Psoas muscle (tissue), 8 donors: ENCODE measurements at places on chromosomes 16 and 17. TPM values are rescaled to one million over a fixed set of nuclear protein-coding genes. Genes with fewer than 3 reads are reported as not detected.
A peak's percentile ranks its signal among the peaks of the same experiment; 100 is the strongest.

The KRTAP16-1 gene
- not detected for total RNA-seq

DNA sequence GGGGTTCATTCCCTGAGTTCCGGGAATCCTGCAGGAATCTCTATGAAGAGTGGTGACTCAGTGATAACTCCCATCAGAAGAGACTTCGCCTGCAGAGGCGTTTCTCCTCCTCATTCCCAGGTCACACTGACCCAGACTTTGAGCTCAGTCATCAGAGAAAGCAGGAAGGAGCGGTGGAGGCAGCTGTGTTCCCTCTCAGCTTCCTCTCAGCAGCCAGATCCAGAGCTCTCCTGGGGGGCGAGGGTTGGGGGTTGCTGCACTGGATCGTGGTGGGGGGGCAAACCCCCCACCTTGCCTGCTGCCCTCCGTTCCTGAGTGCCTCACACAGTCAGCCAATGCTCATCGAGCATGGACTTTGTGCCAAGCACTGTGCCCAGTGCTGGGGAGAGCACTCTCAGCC lies 271.2 kb downstream of the CBLN1 start:
- no peaks in the 10 kb centered on the region for H3K4me1 ChIP-seq
- H3K27ac ChIP-seq, result no peak overlapping the region
- no peak for DNase-seq
- H3K4me3 ChIP-seq, result no peak overlapping the region

DNA sequence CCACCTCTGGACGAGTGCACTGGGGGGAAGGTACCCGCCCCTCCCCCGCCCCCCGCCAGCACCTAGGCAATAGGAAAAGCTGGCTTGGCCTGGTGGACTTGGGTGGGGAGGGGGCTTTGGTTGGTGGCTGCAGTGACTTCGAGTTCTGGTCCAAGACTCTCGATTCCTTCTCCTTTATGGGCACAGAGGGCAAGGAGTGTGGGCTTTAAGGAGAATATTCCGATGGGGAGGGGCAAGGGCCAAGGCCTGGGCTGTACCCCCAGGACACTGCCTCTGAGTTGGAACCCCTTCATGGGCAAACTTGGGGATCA lies 409 bp downstream of the ACSF2 start:
- peak overlapping the region; percentile 83 for H3K27ac ChIP-seq
- H3K36me3 ChIP-seq, result no peaks in the 10 kb centered on the region
- H3K4me3 ChIP-seq, result peak overlapping the region; percentile 86
- H3K27me3 ChIP-seq, result no peaks in the 10 kb centered on the region

DNA sequence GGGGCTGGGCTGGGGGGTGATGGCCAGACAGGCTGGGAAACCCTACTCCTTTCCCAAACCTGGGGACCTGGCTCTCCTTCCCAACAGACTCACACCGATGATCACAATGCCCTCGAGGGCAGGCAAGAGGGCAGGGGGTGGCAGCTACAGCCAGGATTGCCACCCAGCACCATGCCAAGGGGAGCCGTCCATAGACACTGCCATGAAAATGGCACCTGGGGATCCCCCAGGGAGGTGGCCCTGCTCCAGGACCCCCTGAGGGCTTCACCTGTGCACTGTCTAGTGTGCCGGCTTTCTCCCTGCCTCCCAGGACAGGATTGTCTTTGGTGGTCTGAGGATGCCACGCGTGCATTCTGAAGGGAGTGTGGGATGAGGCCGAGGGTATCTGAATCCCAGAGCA lies 24.6 kb downstream of the RPH3AL start:
- peaks cover 13% of the 10 kb centered on the region for H3K36me3 ChIP-seq
- DNase-seq, result peak; percentile 20
- H3K27me3 ChIP-seq, result peaks cover 3% of the 10 kb centered on the region
- no peak overlapping the region for H3K27ac ChIP-seq
- H3K4me1 ChIP-seq, result no peaks in the 10 kb centered on the region

DNA sequence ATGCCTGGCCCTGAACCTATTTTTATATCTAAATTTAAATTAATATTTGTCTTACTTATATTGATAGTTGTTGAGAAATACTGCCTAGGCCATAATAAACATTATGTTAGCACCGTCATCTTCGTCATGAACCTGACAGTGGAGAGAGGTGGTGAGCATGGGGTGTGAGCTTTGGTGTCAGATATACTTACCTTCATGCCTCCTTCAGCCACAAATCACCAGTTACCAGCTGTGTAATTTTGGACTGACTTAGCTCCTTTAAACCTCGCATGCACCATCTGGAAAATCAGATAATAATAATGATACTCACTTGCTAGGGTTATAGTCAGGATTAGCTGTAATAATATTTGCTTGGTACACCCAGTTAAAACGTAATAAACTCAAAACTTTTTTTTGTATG lies 35.0 kb downstream of the SNX29 start:
- H3K27ac ChIP-seq, result peak overlapping the region; percentile 36
- peaks cover 16% of the 10 kb centered on the region for H3K4me1 ChIP-seq
- no peak for DNase-seq
- no peak overlapping the region for H3K4me3 ChIP-seq

GRCh38 chr16:71467810-71468209 lies 5.8 kb upstream of the ZNF23 start:
- H3K4me1 ChIP-seq, result no peaks in the 10 kb centered on the region
- no peak overlapping the region for H3K27ac ChIP-seq
- no peaks in the 10 kb centered on the region for H3K27me3 ChIP-seq
- peaks cover 29% of the 10 kb centered on the region for H3K36me3 ChIP-seq
- no peak overlapping the region for H3K4me3 ChIP-seq

DNA sequence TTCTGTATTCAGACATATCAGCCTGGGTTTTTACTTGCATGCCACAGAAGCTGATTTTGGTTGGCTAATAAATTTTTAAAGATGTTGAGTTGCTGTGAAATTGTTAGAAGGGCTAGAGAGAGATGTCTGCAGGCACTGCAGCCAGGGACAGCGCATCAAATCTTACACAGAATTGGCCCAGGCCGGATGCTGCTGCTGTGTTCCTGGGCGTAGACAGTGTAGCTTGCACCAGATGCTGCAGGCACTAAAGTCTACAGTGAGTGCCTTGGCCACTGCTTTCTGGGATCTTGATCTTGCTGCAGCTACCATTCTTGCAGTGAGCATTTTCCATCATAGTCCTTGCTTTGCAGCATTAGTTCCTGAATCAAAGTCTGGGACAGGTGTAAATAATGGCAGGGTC lies 169.9 kb downstream of the SPECC1 start:
- no peaks in the 10 kb centered on the region for H3K36me3 ChIP-seq
- H3K4me3 ChIP-seq, result no peak overlapping the region
- no peak overlapping the region for H3K27ac ChIP-seq
- H3K27me3 ChIP-seq, result no peaks in the 10 kb centered on the region

The CFAP52 gene
- total RNA-seq, result not detected

The TNFRSF13B gene
- not detected for total RNA-seq

The CCDC200 gene
- total RNA-seq, result not detected

DNA sequence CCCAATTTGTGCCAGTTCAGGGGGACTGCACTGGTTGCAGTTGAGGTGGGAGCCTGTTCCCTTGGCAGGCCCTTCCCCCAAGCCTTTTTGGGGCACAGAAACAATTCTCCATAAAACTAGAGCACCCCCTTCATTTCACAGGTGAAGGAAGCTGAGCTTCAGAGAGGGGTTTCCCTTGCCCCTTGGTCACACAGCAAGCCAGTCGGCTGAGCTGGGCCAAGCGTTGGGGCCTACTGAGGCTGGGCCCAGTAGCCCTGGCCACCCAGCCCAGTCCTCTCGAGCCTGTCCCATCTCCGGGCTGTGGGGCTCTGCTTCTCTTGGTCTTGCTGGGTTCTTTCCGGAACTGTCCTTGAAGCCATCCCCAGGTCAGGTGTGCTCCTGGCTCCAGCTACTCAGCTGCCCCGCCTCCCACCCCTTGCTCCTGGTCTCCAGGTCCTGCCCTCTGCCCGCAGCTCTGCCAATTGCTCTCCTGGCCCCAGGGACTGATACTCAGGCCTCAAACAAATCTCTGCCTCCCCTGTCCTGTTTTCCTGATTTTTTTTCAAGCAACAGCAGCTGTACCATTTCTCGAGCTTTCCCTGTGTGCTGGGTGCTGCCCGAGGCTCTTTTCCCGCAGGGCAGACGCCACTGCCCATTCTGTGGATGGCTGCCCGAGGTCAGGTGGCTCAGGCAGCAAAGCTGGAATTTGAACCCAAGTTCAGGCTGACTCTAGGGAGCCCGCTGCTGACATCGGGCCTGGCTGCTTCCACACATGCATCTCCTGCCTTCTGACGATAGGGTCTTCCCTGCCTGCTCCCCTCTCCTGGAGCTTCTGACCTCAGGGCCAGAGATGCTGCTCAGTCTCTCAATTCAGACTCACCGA lies 87.4 kb upstream of the NKD1 start:
- no peak overlapping the region for H3K4me3 ChIP-seq
- H3K27me3 ChIP-seq, result peaks cover 12% of the 10 kb centered on the region
- no peak overlapping the region for H3K27ac ChIP-seq
- no peaks in the 10 kb centered on the region for H3K36me3 ChIP-seq
- H3K4me1 ChIP-seq, result no peaks in the 10 kb centered on the region

DNA sequence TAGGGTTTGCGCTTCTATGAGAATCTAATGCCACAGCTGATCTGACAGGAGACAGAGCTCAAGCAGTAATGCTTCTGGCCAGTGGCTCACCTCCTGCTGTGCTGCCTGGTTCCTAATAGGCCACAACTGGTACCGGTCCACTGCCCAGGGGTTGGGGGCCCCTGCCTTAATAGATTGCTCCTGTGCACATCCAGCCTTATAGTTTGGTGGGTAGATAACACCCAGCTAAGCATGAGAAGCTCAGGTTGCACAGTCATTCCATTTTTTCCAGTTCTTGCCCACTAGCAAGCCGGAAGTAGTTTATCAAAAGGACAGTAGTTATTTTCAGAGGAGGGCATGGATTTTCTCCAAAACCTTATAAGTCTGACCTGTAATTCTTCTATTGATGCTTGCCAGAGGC lies 7.6 kb downstream of the KRTAP1-5 start:
- H3K4me3 ChIP-seq, result no peak overlapping the region
- H3K36me3 ChIP-seq, result no peaks in the 10 kb centered on the region
- DNase-seq, result no peak
- no peak overlapping the region for H3K27ac ChIP-seq

- no peak for DNase-seq
- no peaks in the 10 kb centered on the region for H3K36me3 ChIP-seq
- H3K27me3 ChIP-seq, result peaks cover 8% of the 10 kb centered on the region
- no peaks in the 10 kb centered on the region for H3K4me1 ChIP-seq
- no peak overlapping the region for H3K27ac ChIP-seq
- no peak overlapping the region for H3K4me3 ChIP-seq
Measured at GRCh38 chr17:58388302-58389190, 28.8 kb downstream of the RNF43 start.
